ENCODE measurements at places on chromosomes 4 and X.

- no peak for DNase-seq
Observed at GRCh38 chr4:118991686-118992085, 103.0 kb downstream of the SYNPO2 start.

DNA sequence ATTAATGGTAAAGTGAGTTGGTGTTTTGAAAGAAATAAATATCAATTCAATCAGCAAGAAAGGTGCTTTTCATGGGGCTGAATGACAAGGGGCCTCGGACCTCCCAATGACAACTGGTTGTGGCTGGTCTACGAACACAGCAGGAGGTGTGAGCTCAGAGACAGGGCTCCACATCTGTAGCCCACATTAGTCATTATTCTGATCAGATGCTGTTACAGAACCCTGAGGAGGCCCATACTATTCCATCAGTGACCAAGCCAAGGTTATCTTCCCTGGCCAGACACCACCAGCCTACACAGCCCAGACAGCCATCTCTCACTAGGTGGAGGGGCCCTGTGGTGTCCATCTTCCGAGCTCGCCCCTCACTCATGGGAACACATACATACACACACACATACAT, 168.8 kb downstream of the SH3KBP1 start:
- no peak for DNase-seq

- DNase-seq: no peak
Observed at GRCh38 chr4:36651253-36651652, 369.8 kb downstream of the DTHD1 start.

- no peak for DNase-seq
Observed at GRCh38 chr4:23717528-23718248, 172.2 kb downstream of the PPARGC1A start.

- DNase-seq: no peak
Observed at GRCh38 chr4:43103048-43103447, 210.5 kb downstream of the GRXCR1 start.

- DNase-seq: no peak
Observed at GRCh38 chrX:149830192-149830873, 48.6 kb downstream of the MAGEA9 start.

DNA sequence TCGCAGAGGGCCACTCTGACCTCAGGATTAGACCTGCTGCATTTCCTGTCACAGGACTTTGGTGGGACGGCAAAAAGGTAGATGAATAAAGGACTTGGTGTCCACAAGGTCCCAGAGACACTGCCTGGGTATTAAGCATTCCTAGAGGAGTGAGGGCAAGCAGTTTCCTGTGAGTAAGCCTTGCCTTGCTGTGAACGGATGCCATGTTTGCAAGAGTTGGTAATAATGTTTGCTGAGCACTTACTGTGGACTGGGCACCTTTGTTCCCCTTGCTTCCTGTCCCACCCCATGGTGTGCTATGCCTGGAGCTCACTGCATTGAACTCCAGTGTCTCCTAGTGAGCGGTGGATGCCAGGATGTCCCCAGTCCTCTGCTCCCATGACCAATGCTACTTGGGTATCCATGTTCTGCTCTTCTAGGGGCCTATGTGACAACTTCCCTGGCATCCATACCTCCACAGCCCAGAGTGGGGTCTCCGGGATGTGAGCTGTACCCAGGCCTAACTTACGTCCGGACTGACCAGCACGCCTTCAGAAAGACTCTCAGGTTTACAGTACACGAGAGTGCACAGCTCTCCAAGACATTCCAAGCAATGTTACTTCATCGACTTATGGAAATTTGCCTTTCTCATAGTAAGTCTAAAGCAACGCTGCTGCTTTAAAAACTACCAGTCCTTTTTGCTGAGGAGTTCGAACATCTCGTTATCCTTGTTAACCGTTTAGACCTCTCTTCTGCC, 95.5 kb upstream of the MSX1 start:
- DNase-seq: no peak

- DNase-seq: peak; percentile 83
Observed at GRCh38 chr4:6873792-6874461, 35.7 kb upstream of the TBC1D14 start.

DNA sequence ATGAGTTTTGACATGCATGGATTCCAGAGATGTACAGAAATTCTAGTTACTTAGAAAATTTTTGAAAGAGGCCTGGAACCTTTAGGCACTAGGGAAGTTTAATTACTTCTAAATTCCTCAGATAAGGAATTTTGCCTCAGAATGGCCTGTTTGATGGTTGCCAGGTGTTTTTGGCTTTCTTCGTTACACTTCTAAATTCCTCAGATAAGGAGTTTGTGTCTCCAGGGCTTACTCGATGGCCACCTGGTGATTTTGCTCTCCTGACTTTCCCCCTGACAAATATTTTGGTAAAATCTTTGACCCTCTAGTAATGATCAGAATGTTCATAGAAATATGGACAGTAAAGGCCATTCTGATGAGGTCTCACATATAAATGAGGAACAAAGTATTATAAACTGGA, 64.3 kb downstream of the BEX3 start:
- no peak for DNase-seq

DNA sequence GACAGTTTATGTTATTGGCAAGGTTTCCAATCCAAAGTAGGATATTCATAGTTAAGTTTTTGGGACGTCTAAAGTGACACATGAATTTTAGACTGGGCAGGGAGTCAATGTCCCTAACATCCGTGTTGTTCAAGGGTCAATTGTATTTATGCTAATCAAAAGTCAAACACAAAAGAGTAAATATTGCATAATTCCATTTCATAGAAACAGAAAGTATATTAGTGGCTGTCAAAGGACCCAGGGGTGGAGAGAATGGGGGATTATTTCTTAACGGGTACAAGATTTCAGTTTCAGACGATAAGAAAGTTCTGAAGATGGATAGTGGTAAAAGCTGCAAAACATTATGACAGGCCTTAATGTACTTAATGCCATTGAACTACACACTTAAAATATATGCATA, 971.8 kb upstream of the AGA start:
- DNase-seq: no peak

- DNase-seq: no peak
Observed at GRCh38 chr4:2942532-2943363, 20.5 kb downstream of the NOP14 start.

DNA sequence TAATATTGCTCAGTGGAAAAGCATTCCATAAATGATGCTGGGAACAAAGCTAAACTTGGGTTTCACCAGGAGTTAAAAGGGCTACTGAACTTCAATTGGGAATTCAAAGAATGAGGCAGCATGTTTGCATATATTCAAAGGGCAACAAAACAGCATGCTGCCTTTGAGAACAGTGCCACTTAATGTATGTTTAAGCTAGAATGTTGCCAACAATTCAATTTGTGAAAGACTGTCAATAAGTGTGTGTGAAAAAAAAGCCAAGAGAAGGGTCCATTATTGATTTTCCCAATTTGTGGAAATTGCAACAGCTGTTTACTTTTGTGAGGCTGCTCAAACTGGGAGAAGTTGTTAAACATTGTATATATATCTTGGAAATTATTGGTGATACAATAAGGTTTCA, 701.9 kb upstream of the ACTRT1 start:
- DNase-seq: no peak

DNA sequence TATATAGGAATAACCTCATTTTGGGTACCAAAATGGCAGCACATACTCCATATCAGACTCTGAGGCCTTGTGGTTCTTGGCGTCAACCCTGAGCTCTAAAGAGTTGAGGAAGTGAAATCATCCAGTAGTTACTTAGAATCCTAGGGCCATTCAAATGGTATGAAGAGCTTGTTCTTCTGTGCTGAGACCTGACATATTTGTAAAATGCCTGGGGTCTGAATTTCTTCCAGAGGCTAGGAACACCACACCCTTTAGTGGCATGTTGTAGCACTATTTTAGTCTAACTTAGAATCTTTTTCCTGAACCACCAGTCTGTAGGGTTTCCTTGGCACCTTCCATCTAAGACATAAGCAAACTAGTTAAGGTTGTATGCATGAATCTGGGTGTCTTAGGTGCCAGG, 18.1 kb upstream of the GDPD2 start:
- DNase-seq: no peak

DNA sequence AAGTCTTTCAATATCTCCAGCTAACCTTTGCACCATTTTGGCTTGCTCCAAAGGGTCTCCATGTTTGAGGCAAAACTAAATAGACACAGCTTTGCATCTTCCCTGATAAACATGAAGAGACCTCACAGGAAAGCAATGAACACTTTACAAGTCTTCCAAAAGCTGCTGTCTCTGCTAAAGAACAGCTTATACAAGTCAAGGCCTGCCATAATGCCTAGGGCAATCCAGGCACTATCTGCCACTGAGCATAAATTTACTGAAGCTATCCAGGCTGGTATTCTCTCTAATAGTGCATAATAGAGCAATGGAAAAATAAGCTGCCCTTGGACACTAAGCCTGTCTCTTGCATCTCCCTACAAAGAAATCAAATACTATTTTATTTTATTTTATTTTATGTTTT, 60.1 kb upstream of the S100G start:
- DNase-seq: no peak

DNA sequence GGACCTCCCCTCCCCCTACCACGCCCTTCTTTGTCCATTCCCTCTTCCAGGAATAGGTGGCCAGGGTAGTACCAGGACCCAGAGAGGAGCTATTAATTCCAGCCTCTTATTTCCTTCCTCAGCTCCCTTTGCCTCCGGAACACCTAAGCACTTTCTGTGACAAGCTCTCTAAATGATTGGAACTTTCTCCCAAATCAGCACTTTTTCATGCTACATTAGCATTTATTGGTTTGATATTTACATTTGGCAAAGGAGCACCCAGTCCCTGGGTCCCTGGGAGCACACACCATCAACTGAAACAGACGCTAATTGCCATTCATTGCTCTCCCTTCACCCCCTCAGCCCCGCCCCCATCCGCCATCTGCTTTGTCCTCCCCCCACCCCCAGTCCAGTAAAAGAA, 182.0 kb upstream of the BCOR start:
- no peak for DNase-seq

DNA sequence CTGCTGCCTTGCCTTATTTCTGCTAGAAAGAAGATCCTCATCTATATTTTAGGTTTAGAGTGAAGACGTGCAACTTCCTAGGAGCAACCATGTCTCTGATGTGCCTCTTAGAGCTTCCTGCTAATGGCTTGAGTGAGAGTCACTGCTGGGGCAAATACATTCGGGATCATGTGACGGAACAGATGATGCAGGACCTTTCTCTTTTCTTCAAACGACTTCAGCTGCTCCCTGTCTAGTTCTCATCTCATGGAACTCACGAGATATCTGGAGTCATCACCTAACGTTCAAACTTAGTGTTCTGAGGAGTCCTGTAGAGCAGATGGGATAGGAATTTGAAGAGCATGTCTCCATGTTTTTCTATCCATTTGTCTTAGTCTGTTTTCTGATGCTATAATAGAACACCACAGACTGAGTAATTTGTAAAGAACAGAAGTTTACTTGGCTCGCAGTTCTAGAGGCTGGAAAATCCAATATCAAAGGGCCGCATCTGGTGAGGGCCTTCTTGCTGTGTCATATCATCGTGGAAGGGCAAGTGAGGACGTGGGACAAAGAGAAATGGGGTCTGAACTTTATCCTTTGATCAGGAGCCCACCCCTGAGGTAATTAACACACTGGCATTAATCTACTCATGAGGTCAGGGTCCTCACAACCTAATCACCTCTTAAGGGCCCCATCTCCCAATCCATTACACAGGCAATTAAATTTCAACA, 43.5 kb upstream of the SCRG1 start:
- DNase-seq: no peak

- DNase-seq: no peak
Observed at GRCh38 chrX:147735364-147735763, 176.4 kb upstream of the FMR1 start.

- no peak for DNase-seq
Observed at GRCh38 chr4:169618986-169619385, 1.4 kb upstream of the CLCN3 start.

GRCh38 chr4:152451496-152451895, 84.4 kb downstream of the FBXW7 start:
- DNase-seq: no peak

- DNase-seq: no peak
Observed at GRCh38 chr4:57231781-57232180, 121.6 kb upstream of the IGFBP7 start.

GRCh38 chrX:22325096-22325495, 52.4 kb downstream of the CBLL2 start:
- DNase-seq: no peak

GRCh38 chr4:72348701-72349100, 220.3 kb downstream of the ADAMTS3 start:
- no peak for DNase-seq

DNA sequence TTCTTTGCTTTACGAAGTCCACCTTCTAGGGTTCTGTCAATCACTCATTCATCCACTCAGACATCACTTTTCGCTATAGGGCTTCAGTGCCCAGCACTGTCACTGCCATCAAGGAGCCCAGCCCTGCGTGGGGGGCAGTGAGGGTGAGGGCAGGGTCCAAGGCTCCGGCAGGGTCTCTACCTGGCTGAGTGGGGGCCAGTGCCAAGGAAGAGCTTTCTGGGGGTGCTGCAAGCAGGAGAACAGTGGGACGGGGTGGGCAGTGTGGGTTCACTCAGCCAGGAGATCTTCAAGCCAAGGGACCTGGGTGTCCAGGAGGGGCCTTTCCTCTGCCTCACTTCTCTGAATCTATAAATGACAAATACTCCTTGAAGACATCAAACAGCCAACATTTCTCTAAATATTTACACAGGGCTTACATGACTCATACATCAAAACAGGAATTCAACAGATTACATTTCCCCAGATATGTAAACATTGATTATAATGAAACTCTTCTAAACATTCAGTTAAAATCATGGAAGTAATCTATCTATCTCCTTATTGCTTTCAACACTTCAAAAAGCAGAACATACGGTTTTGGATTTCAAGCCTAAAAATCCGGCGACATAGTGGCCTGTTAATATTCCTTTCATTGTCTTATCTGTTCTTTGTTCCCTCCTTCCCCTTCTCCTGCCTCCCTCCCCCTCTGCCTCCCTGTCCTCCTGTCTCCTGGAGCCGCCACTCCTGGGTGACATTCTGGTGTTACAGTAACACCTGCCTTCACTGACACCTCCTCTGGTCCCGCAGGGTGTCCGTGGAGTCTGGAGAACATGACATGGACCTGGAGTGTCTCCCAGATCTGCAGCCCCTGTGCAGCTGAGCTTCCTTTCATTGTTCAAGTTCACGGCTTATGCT, 94.4 kb upstream of the ADRA2C start:
- no peak for DNase-seq

DNA sequence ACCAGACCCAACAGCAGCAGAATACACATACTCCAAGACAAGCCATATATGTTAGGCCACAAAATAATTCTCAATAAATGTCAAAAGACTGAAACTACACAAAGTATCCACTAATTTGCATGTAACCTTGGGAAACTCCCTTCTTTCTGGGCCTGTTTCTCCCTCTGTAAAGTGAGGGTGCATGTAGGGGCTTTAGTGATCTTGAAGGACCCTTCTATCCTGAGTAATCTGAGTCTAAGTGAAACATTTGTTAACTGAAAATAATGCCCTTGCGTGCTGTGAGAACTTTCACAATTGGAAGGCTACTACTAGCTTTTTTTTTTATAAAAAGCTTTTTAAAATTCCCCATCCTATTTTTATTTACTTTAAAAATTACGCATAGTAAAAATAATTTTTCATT, 125.2 kb downstream of the NEXMIF start:
- DNase-seq: no peak

GRCh38 chr4:41192136-41192535, 22.2 kb downstream of the APBB2 start:
- DNase-seq: no peak

GRCh38 chr4:107740381-107740780, 20.3 kb upstream of the PAPSS1 start:
- DNase-seq: no peak

All from activated CD4-positive, alpha-beta T cell treated with anti-CD3 and anti-CD28 coated beads, Interleukin-2, amount 50 U/mL, for 4 hours (primary cell).